ENCODE measurements at places on chromosomes 3 and 15. TPM values are rescaled to one million over a fixed set of nuclear protein-coding genes. Genes with fewer than 3 reads are reported as not detected.

DNAH1 gene
- 1.3 TPM for total RNA-seq

CCR9 gene
- total RNA-seq = not detected

RTP1 gene
- total RNA-seq = not detected

CCR3 gene
- total RNA-seq = not detected

GRCh38 chr3:8482960-8483665 lies 18.5 kb upstream of the LMCD1 start:
- DNase-seq = peak; percentile 94

ATP13A5 gene
- total RNA-seq = not detected

CACNA2D2 gene
- 0.09 TPM for total RNA-seq

EFCAB12 gene
- not detected for total RNA-seq

GRCh38 chr3:124234852-124235252 lies 242.9 kb upstream of the ROPN1 start:
- DNase-seq = no peak

DNA sequence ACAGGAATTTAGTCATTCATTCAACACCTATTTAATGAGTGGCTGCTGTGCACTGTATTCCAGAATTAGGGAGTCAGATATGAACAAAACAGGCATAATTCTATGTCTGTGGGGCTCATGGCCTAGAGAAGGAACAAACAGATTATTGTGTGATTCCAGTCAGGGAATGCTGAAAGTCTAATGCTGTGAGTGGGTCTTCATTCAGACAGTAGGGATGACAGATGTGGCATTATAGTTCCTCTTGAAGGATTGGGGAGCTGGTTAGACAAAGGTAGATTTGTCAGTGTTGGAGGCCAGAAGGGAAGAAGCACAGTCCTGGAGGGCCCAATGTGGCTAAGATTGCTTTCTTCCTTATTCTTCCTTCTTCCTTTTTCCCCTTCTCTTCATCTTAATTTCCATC lies 226.4 kb upstream of the EIF1B start:
- DNase-seq = no peak

Data from HFFc6 (cell line).